ENCODE measurements at places on chromosomes 4 and X.

DNA sequence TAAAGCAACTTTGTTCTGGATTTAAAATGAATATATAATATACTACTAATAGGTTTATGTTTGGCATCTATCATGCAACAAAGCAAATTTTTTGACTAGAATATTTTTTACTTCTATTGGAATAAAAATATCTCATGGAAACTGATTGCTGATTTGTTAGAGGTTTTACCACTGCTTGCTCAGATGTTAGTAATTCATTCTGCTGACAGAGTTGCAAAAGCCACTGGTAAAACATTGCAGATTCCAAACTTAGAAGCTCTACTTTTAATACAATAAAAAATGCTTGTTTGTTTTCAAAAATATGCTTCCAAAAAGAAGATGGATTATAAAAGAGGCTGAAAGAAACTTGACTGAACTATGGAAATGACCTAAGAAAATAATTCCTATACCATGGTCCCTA is 795.2 kb downstream of the PCDH18 start:
- DNase-seq, result no peak

GRCh38 chrX:130144509-130144908 is 21.1 kb downstream of the AIFM1 start:
- no peak for DNase-seq

- DNase-seq, result no peak
These were observed 9.6 kb upstream of the DLG3 start for GRCh38 chrX:70434914-70435586.

GRCh38 chr4:149980941-149981340 is 97.3 kb upstream of the DCLK2 start:
- DNase-seq, result peak; percentile 60

DNA sequence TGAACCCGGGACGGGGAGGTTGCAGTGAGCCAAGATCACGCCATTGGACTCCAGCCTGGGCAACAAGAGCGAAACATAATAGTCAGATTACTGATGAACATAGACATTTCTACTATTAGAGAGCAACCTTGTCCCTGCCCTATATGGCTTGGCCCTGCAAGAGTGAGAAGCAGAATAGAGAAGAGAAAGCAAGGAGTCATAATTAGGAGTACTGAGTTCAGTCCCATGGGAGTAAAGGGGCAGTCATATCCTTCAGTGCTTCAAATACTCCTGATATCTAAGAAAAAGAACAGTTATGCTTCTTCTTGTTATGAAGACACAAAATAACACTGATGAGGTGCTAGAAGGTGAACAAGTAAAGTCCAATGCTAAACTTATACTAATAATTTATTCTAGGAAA is 33.8 kb downstream of the CLDN2 start:
- no peak for DNase-seq

DNA sequence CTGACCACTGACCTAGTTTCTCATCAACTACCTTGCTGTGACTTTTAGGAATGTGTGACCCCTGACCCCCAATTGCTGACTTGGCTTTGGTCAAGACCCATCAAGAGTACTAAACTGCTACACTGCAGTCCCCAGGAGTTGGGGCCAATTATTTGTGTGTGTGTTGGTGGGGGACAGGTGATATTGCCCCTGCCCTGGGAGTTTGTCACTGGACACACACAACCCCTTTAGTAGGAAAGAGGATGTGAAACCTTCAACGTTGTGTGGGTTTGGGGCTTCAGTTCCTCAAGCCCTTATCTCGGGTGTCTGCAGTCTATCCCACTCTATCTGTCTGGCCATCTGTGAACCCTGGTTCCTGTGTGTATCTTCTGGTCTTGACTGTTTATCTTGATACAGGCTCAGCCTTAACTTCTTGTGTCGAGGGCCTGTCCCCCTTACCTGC is 6.5 kb downstream of the SASH3 start:
- DNase-seq, result no peak

DNA sequence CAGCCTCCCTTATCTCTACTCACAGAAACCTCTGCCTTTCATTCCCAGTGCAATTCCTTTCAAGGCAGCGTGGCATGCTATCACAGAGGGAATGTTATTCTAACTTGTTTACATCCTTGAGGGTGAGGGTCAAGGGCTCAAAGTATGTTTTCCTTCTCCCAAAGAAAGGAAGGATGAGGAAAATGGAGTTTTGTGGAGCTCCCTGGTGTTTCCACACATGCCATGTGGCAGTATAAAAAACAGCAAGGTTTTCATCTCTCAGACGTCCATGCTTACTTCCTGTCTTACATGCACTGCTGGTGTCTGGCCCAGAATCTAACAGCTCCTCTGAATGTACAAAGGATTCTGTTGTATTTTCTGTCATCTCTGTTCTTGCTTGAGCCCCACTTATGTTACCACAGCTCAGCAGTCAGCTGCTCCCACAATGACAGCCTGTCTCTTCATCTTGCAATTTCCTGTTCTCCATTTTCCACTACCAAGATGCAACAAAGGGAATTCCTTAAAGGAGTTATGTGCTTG is 128.0 kb downstream of the SNCA start:
- DNase-seq, result no peak

- no peak for DNase-seq
These were observed 136.6 kb upstream of the HHIP start for GRCh38 chr4:144509088-144510015.

- DNase-seq, result no peak
These were observed 388.9 kb downstream of the PPARGC1A start for GRCh38 chr4:23500894-23501449.

- no peak for DNase-seq
These were observed 25.4 kb upstream of the CXCL3 start for GRCh38 chr4:74063859-74064258.

GRCh38 chr4:11622961-11623725 is 194.4 kb upstream of the HS3ST1 start:
- no peak for DNase-seq

DNA sequence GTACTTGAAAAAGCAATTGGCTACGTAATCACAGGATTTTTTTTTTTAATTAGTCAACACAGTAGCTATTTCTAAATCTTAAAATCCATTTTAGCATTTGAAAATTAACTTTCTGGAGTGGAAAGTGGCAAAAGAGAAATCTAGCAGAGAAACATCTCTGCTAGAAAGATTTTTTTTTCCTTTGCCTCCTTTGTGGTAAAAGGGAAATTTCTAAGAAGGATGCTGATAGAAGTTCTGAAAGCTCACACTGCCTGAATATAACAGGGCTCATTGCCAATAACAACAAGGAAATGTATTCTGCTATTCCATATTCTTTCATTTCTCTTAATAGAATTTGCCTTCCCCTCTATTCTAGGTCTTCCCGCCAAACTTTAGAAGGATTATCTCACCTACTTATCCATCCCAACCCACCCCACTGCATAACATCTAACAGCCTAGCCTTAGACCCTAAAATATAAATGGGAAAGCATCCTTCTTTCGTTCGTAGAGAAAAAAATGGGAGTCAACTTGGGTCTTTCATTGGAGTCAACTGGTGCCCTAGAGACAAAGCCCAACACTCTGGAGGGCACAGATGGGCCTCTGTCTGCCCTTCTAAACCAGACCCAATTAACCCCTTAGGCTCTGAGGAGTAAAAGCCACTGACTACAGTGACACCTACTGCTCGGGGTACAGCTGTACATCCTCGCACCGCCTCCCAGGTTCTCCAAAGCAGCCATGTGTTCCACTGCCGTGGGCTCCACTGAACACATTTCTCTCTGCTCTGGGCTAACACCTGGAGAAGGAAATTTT is 103.9 kb downstream of the MAML3 start:
- DNase-seq, result no peak

GRCh38 chrX:149630681-149631233 is 835 bp downstream of the TMEM185A start:
- no peak for DNase-seq

- no peak for DNase-seq
These were observed 24.6 kb downstream of the BEX3 start for GRCh38 chrX:103400931-103401330.

DNA sequence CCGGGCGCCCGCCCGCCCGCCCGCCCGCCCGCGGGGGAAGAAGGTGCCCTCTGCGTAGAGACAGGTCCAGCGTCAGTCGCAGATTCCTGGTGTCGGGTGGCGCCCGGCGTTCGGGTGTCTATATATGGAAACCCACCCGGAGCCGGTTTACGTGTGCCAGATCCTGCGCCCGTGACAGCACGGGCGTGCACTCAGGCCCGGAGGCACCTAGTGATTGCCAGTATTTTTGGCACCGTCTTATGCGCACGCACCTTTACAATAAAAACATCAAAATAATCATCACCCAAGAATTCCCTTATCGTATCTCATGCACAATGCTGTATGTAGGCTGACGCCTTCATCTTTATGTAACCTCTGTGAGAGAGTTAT is 519 bp downstream of the SLC25A4 start:
- DNase-seq, result peak; percentile 35

GRCh38 chr4:83947830-83948193 is 411.9 kb downstream of the GPAT3 start:
- DNase-seq, result no peak

GRCh38 chr4:3791910-3792542 is 25.8 kb downstream of the ADRA2C start:
- DNase-seq, result no peak

DNA sequence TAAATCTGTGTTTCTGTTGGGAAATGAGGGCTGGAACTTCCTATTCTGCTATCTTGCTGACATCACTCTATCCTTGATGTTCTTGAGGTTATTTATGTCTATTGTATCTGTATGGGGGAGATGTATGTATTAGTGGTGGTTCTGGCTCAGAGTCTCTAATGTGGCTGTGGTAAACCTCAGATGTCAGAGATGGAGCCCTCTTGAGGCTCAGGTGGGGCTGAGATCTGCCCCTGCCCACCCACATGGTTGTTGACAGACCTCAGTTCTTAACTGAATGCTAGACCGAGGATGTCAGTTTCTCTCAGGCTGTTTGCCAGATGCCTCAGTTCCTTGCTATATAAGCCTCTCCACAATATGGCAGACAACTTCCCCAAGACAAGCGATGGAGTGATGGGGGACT is 3.3 kb upstream of the CPE start:
- DNase-seq, result no peak

DNA sequence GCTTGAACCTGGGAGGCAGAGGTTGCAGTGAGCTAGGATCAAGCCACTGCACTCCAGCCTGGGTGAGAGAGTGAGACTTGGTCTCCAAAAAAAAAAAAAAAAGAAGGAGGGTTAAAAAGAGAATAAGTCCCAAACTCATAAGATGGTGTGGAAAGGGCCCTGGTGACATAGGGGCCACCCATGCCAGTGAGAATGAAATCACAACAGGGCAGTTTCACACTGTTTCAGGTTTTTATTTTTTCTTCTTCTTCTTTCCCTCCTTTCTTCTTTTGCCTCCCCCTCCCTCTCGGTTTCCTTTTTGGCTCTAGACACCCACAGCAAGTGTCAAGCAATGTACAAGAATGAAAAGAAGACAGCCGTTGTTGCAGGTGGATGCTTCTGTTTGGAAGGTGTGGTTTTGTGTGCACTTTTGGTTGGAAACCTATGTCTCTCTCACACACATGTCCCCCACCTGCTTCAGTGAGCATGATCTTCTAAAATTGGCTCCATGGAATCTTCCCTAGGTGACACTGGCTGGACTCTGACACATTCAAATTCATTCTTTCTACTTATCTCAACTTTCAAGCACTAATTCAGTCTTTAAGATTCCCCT is 14.4 kb upstream of the TLR8 start:
- no peak for DNase-seq

DNA sequence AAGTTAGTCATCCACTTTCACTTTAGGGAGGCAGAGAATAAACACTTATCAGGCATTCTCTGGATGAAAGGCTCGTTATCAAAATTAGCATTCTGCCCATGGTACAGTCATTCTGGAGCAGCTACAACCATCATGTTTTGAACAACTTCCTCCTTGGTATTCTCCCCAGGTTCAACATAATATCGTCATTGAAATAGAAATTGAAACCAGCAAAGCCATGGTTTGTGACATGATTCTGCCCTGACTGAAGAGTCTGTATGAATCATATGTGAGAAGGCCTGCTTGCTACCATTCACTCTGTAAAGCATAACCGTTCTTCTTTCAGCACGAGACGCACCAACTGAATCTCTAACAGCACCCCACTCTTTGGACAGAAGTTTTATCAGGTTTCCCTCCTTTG is 127.5 kb upstream of the RADX start:
- no peak for DNase-seq

DNA sequence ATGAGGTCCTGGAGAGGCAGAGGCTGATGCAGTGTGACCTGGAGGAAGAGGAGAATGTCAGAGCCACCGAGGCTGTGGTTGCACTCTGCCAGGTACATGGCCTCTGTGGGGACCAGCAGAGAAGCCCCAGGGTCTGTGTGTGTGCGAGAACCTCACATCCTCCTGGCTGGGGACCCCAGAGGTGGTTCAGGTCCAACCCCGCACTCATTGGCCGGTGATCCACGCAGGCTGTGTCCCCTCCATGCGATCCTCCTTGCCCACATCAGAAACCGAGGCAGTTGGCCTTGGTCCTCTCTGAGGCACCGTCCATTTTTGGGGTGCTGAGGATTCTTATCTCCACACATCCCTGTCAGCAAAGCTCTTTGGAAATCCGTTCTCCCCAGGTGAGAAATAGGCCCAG is 45.3 kb downstream of the EVC start:
- DNase-seq, result no peak

DNA sequence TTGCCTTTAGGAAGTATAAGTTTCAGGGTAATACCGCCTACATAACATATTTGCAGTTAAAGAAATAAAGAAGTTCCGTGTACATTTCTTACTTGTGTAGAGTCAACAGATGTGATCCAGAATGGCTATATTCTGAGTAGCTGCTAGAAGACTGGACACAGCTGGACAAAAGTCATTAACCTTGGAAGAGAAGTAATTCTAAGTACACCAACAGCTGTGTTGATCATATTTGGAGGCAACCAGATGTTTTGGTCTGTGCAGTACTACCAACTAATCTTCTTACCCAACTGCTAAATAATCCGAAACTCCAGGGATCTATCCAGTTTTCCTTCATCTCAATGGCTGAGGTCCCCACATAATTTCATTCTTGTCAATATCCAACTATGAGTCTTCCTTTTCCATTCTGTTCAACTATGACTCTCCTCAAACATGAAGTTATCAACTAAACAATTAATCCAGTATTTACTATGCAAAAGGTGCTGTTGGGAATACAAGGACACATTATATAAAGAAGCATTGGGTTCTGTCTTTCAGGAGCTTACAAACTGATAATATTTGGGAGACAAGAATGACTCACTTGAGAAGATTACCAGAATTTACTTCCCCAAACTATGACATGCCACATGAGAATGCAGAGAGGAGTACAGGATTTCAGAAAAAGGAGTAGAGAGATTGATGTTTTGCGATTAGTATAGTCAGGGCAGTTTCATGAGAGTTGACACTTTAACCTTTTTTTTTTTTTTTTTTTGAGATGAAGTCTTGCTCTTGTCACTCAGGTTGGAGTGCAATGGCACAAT is 78.2 kb downstream of the COL4A6 start:
- DNase-seq, result no peak

DNA sequence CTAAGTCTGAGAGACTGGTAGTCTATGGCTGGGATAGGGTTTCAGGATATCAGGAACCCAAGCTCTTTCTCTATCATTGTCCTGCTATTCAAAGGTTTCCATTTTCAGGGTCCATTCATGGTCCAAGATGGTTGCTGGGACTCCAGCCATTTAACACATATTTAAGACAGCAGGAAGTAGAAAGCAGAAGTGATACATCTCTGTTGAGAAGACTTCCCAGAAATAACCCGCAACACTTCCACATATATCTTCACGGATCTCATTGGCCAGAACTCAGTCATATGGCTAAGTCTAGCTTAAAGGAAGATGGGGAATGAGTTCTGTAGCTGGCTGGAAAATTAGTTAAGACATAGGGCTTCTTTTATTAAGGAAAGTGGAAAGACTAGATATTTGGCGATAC is 23.8 kb downstream of the CTSO start:
- DNase-seq, result no peak
